ENCODE measurements at places on chromosomes 2 and 18. TPM values are rescaled to one million over a fixed set of nuclear protein-coding genes. Genes with fewer than 3 reads are reported as not detected.
A peak's percentile ranks its signal among the peaks of the same experiment; 100 is the strongest.

Gene SLC8A1
- 0.37 TPM for polyA plus RNA-seq

Gene TTC27
- polyA plus RNA-seq, result 10.2 TPM

DNA sequence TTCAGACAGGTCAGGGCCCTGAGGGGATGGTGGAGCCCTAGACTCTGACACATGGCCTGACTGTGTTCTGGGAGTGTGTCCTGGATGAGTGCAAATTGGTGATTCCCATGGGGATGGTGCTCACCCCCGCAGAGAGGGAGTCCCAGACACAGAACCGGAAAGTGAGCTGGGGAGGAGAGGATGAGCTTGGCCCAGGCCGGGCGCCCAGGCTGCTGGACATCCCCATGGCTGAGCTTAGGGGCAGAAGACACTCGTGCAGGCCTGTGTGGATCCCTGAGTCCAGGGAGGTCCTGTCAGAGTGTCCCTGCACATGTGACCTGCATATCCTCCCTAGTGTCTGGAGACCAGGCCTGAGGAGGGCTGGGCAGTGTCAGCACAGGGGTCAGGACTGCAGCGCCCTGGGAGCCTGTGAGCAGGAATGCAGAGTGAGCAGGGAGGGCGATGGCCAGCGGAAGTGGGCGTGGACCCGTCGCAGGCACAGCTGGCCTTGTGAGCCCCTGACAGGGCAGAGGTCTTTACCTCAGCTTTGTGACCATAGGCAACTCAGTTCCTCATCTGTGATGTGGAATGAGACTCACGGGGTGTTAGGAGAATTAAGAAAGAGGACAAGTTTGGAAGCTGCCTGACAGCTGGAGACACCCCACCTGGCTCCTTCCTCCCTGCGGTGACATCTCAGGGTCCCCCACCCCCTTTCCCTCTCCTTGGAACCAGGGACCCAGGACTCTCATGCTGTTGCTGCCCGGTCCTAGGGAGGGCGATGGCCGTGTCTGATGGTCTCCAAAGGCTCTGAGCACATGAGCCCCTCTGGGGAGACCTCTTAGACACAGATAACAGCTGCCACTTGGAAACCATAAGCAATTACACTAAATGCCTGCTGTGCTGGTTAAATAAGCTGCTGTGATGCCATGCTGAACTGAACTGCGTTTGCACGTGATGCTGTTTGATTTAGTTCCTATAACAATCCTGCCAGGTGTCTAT, 62.6 kb upstream of the HS6ST1 start:
- H3K4me1 ChIP-seq, result peaks cover 9% of the 10 kb centered on the region
- DNase-seq, result peak; percentile 78
- H3K27ac ChIP-seq, result peak overlapping the region; percentile 73
- no peaks in the 10 kb centered on the region for H3K27me3 ChIP-seq

- H3K27ac ChIP-seq, result no peak overlapping the region
- no peak overlapping the region for H3K4me3 ChIP-seq
- H3K4me1 ChIP-seq, result no peaks in the 10 kb centered on the region
- H3K36me3 ChIP-seq, result no peaks in the 10 kb centered on the region
These were observed 49.0 kb upstream of the TMEM18 start for GRCh38 chr2:726169-726568.

- no peak overlapping the region for H3K27ac ChIP-seq
- no peak overlapping the region for H3K4me3 ChIP-seq
- H3K27me3 ChIP-seq, result no peaks in the 10 kb centered on the region
- no peak for DNase-seq
These were observed 41.4 kb downstream of the STEAP3 start for GRCh38 chr2:119264781-119265692.

Data from spleen (tissue), 13 donors.